ENCODE measurements at places on chromosomes 16 and 17.

DNA sequence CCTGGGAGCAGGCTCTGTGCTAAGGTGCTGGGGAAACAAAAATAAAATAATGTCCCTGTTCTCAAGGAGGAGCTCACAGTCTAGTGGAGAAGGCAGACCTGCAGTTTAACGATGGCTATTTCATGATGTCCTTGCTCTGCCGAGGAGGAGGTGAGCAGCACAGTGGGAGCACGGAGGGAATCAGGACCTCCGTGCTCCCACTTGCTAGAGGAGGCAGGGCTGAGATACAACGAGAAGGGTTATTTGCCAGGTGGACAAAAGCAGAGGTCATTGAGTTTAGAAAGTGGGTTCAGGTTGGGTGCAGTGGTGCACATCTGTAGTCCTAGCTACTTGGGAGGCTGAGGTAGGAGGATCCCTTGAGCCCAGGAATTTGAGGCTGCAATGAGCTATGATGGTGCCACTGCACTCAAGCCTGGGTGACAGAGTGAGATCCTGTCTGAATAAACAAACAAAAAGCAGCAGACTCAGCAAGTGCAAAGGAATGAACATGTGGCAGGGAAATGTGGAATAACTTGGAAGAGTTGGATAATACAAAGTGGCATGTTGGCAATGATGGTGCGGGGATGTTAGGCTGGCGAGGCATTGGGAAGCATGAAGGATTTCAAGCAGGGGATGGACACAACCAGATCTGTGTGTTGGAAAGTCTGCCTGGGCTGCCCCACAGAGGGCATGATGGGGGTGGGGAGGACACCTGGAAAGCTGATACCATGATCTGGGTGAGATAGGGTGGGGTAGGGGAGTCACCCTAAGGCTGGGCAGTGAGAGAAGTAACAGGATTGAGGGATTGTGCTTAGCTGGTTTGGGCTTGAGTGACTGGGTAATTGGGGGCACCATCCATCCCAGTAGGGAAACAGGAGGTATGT, 12.8 kb upstream of the TNS4 start:
- no peak for DNase-seq

- no peak for DNase-seq
These were observed 97.1 kb upstream of the AKTIP start for GRCh38 chr16:53600126-53600525.

GRCh38 chr17:18229254-18229653, 3.8 kb downstream of the LLGL1 start:
- DNase-seq = no peak

- DNase-seq = no peak
These were observed 175.4 kb downstream of the SEC14L1 start for GRCh38 chr17:77316191-77316641.

GRCh38 chr17:40588552-40588951, 23.3 kb upstream of the CCR7 start:
- DNase-seq = no peak

- no peak for DNase-seq
These were observed 1.8 kb upstream of the ERN1 start for GRCh38 chr17:64131606-64132270.

DNA sequence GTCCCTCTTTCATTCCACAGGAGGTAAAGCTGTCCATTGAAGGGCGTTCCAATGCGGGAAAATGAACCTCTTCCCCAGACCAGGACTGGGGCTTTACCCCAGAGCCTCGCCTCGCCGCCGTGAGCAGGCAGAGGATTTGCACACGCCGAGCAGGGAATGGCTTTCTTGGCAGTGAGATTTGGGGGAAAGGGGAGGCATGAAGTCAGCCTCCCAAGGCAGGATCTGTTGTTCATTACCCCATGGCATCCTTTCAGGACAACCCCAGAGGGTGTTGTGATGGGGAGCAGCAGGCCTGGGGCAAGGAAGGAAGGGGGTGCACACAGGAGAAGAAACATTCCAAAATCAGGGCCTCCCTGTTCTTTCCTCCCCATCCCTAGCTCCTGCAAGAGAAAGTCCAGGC, 6.0 kb downstream of the ATXN1L start:
- no peak for DNase-seq

DNA sequence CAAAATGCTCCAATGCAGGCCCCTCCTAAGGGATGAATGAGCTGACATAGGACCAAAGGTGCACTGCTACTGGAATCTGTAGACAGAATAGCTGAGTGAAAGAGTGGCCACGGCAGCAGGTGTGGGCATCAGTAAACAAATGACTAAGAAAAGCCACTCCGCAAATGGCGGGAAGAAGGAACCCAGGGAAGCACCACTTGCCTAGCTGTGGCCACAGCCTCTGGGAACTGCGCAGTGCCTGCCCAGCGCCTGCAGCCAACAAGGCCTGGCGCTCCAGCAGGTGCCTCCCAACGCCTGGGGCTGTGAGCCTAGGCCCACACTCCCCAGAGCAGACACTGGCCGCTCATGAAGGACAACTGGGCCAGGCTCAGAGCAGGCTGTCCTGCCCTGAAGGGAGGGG, 11.8 kb downstream of the PEMT start:
- DNase-seq = no peak

DNA sequence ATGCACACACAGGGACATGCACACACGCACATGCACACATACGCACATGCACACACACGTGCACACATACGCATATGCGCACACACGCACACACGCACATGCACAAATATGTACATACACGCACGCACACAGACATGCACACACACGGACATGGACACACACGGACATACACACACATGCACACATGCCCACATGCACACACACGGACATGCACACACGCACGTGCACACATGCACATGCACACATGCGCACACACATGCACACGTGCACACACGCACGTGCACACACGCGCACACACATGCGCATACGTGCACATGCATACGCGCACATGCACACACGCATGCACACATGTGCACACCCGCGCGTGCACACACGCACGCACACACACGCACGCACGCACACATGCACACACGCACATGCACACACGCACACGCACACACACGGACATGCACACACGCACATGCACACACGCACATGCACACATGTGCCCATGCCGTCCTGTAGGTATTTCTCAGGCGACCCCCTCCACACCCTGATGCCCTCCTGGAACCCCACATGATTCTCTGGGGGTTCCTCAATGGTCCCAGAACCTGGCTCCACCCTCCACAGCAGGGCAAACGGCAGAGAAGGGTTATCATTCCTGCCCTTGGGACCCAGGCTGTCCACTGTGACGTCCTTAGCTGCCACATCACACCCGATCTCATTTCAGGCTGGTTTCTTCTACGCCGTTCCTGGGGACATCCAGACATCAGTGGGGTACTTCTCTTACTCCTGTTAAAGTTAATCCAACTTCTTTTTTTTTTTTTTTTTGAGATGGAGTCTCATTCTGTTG, 9.6 kb upstream of the RBFOX3 start:
- no peak for DNase-seq

GRCh38 chr17:77735081-77735565, 223.4 kb upstream of the TNRC6C start:
- DNase-seq = no peak

DNA sequence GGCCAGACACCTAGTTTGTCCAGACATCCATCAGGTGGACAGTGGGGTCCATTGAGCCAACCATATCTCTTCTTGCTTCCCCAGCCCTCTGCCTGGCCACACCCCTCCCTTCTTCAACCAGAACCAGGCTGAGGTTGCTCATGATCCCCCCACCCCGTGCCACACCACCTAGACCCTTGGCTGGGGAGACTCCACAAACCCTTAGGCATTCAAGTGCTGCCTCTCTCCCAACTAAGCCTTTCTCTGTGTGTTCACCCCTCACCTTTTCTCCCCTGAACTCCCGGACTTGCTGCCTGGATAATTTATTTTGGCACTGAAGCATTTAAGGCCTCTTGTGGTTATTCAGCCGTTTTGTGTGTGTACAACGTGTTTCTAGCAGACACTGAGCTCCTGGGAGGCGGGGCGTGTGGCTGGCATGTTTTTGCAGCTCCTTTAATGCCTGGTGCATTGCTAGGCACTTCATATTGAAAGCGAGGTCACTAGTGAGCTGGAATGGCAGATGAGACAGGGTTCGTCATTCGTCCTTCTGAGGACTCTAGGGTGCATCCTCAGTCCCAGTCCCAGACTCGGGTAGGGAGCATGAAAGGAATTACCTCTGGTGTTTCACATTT, 28.7 kb downstream of the CACNA1G start:
- DNase-seq = no peak
